ENCODE measurements at places on chromosomes 3 and 15.

GRCh38 chr3:31462050-31462569 lies 70.6 kb upstream of the STT3B start:
- DNase-seq = no peak
- H3K4me1 ChIP-seq = no peaks in the 10 kb centered on the region
- H3K4me3 ChIP-seq = no peak overlapping the region
- H3K36me3 ChIP-seq = no peaks in the 10 kb centered on the region
- H3K27me3 ChIP-seq = no peaks in the 10 kb centered on the region
- H3K27ac ChIP-seq = no peak overlapping the region

GRCh38 chr3:67678665-67679064 lies 24.3 kb upstream of the SUCLG2 start:
- H3K4me3 ChIP-seq = no peak overlapping the region
- no peaks in the 10 kb centered on the region for H3K27me3 ChIP-seq
- no peaks in the 10 kb centered on the region for H3K36me3 ChIP-seq
- no peak overlapping the region for H3K27ac ChIP-seq

DNA sequence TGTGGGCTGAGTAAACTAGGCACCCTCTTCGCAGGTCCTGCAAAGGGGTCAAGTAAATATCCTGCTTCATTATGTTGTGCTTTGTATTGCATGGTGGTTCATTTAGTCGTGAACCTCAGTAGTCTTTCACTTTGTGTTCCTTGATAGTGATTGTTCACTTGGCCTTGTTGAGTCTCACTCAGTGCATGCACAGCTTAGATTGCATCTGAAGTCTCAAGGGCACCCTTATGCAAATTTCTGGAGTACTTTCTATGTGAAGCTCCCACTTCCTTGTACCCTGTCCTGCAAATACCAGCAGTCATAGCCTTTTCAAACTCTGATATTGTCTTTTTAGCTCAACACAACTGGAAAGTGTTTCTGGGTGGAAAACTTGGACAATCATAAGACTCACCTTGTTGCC lies 519.2 kb downstream of the NAALADL2 start:
- no peaks in the 10 kb centered on the region for H3K36me3 ChIP-seq
- H3K27ac ChIP-seq = no peak overlapping the region
- H3K27me3 ChIP-seq = no peaks in the 10 kb centered on the region
- DNase-seq = no peak
- no peaks in the 10 kb centered on the region for H3K4me1 ChIP-seq

- peaks cover 15% of the 10 kb centered on the region for H3K27me3 ChIP-seq
- no peak overlapping the region for H3K27ac ChIP-seq
- DNase-seq = no peak
Observed at GRCh38 chr15:70584441-70584837, 178.9 kb downstream of the UACA start.

DNA sequence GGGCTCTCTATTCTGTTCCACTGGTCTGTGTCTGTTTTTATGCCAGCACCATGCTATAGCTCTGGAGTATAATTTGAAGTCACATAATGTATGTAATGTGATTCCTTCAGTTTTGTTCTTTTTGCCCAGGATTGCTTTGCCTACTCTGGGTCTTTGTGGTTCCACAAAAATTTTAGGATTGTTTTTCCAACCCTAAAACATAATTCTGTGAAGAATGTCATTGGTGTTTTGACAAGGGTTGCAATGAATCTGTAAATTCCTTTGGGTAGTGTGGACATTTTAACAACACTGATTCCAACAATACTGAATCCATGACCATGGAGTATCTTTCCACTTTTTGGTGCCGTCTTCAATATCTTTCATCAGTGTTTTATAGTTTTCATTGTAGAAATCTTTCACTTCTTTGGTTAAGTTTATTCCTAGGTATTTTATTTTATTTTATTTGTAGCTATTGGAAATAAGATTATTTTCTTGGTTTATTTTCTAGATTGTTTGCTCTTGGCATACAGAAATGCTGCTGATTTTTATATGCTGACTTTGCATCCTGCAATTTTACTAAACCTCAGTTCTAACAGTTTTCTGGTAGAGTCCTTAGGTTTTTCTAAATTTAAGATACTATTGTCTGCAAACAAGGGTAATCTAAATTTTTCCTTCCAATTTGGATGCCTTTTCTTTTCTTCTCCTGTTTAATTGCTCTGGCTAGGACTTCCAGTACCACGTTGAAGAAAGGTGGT lies 29.7 kb downstream of the TJP1 start:
- H3K4me1 ChIP-seq = no peaks in the 10 kb centered on the region
- H3K27ac ChIP-seq = no peak overlapping the region
- H3K4me3 ChIP-seq = no peak overlapping the region

- no peaks in the 10 kb centered on the region for H3K27me3 ChIP-seq
- no peak overlapping the region for H3K27ac ChIP-seq
- peaks cover 4% of the 10 kb centered on the region for H3K4me1 ChIP-seq
- H3K36me3 ChIP-seq = no peaks in the 10 kb centered on the region
- no peak for DNase-seq
Observed at GRCh38 chr3:8657804-8658305, 13.3 kb upstream of the SSUH2 start.

DNA sequence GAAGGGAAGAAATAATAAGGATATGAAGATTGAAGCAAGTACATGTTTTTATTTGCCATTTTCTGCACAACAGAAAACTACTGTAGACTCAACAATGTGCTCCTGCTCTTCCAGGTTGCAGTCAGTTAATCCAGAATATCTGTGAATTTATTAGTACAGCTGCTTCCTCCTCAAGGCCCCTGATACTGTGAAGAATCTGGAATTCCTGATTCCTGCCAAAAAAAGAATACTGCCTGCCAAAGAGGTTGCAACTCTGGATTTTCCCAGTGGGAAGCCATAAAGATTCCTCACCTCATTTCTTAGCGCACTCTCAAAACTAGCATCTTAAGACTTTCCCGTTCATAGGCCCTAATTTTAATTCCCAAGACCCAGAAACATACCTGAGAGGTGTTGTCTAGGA lies 33.6 kb upstream of the LRRC3B start:
- H3K4me1 ChIP-seq = no peaks in the 10 kb centered on the region
- H3K4me3 ChIP-seq = no peak overlapping the region
- no peak for DNase-seq
- no peaks in the 10 kb centered on the region for H3K27me3 ChIP-seq

- peaks cover 8% of the 10 kb centered on the region for H3K4me1 ChIP-seq
- no peak overlapping the region for H3K4me3 ChIP-seq
Observed at GRCh38 chr3:39812537-39812936, 3.1 kb downstream of the MYRIP start.

DNA sequence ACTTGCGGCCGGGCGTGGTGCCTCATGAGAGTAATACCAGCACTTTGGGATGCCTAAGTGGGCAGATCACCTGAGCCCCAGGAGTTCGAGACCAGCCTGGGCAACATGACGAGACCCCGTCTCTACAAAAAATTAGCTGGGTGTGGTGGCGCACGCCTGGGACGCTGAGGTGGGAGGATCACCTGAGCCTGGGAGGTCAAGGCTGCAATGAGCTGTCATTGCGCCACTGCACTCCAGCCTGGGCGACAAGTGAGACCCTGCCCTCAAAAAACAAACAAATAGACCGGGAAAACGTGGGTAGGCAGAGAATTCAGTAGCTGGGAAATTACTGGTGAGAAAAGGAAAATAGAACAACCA lies 667 bp downstream of the UMPS start:
- DNase-seq = no peak
- peak overlapping the region; percentile 96 for H3K4me3 ChIP-seq
- peaks cover 14% of the 10 kb centered on the region for H3K27me3 ChIP-seq
- peaks cover 9% of the 10 kb centered on the region for H3K36me3 ChIP-seq
- H3K4me1 ChIP-seq = peaks cover 7% of the 10 kb centered on the region

DNA sequence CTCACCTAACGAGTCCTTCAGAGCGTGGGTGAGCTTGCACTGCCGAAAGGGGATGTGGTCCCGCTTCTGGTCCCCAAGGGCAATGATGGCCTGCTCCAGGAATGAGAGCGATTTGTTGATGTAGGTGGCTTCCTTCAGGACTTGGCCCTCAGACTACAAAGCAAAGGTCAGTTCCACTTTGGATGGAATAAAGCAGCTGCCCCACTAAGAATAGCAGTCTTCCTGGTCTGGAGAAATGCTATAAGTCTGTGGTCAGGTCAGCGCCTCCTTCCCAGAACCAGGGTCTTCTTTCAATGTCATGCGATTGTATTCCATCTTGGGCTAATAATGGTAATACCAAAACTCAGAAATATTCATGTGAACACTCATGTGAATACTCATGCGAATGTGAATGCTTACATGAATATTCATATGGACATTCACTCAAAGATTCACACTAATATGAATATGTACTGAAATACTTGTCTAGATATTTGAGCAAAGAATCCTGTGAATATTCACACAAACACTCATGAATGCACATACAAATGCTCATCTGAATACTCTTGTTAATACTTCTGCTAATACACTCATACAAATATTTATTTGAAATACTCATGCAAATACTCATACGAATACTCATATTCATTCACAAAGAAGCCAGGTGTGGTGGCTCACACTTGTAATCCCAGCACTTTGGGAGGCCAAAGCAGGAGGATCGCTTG lies 16.7 kb downstream of the KIF9 start:
- H3K4me3 ChIP-seq = no peak overlapping the region
- H3K36me3 ChIP-seq = no peaks in the 10 kb centered on the region
- no peak overlapping the region for H3K27ac ChIP-seq
- no peak for DNase-seq
- H3K27me3 ChIP-seq = no peaks in the 10 kb centered on the region

GRCh38 chr3:38556640-38557358 lies 60.7 kb downstream of the EXOG start:
- DNase-seq = peak; percentile 31
- no peaks in the 10 kb centered on the region for H3K36me3 ChIP-seq
- no peak overlapping the region for H3K27ac ChIP-seq
- no peak overlapping the region for H3K4me3 ChIP-seq
- H3K4me1 ChIP-seq = no peaks in the 10 kb centered on the region
- no peaks in the 10 kb centered on the region for H3K27me3 ChIP-seq

DNA sequence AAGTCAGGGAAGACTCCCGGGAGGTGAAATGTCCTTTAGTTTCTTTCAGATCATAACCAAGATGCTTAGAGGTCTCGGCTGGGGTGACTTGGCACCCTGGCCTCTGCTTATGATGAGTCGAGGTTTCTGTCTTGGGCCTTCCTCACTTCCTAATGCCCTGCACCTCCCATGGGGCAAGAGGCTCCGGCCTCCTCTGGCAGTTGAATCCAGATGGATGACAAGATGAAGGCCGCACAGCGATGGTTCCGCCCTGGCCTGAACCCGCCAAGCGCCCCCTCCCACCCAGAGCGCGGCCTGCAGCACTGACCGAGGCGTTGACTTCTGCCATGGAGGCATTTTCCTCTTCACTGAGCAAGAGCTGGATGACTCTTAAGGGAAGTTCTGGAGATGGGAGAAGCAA lies 31.3 kb downstream of the MUC20 start:
- H3K4me3 ChIP-seq = no peak overlapping the region
- no peak for DNase-seq
- peaks cover 6% of the 10 kb centered on the region for H3K4me1 ChIP-seq

DNA sequence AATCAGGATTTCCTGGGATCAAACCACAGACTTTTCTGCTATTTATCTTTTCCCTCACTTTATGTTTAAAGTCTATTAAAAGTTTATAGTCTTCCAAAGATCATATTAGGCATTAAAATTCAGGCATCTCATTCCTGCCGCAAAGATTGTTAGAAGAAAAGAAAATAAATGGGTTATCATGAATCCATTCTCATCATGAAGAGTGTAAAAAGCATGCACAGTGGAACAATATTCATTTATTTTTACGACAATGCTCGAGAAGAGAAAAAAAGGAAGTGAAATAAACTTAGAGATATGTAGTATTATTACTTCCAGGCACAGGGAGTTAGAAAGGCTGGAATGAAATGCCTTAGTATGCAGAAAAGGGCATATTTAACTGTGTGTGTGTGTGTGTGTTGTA lies 213.7 kb upstream of the PLSCR5 start:
- no peak overlapping the region for H3K27ac ChIP-seq
- no peak for DNase-seq
- H3K36me3 ChIP-seq = no peaks in the 10 kb centered on the region
- H3K4me1 ChIP-seq = no peaks in the 10 kb centered on the region

- no peaks in the 10 kb centered on the region for H3K36me3 ChIP-seq
- H3K4me3 ChIP-seq = no peak overlapping the region
- DNase-seq = no peak
- H3K27ac ChIP-seq = peak overlapping the region; percentile 88
Observed at GRCh38 chr15:101169495-101170071, 82.3 kb downstream of the CHSY1 start.

GRCh38 chr3:127753898-127754410 lies 68.4 kb downstream of the MGLL start:
- H3K4me1 ChIP-seq = peaks cover 7% of the 10 kb centered on the region
- no peaks in the 10 kb centered on the region for H3K36me3 ChIP-seq
- no peak for DNase-seq
- H3K27ac ChIP-seq = no peak overlapping the region
- no peaks in the 10 kb centered on the region for H3K27me3 ChIP-seq
- H3K4me3 ChIP-seq = no peak overlapping the region
